CD14-positive monocyte (primary cell): ENCODE measurements at places on chromosomes 12 and 14. TPM values are rescaled to one million over a fixed set of nuclear protein-coding genes. Genes with fewer than 3 reads are reported as not detected.

ADAM21 gene
- not detected for polyA plus RNA-seq

FAR2 gene
- 35.8 TPM for polyA plus RNA-seq

SCFD1 gene
- 44.9 TPM for polyA plus RNA-seq

EFS gene
- polyA plus RNA-seq: not detected

DNA sequence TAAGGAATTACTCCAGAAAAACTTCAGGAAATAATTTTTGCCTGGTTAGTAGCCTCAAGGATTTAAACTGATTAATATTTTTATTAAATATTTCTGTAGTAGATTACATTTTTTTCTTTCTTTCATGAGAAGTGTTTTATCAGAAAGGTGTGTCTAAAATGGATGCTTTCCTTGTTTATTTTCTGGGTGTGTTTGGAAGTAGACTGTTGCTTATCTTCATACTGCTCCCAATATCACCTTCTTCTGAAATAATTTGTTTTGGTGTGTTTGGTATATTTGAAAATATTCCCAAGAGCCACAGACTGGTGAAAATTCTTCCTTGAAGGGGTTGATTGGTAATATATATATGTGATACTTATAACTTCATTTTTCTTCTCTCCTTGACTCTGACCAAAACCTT is 10.1 kb upstream of the REP15 start:
- H3K4me3 ChIP-seq: no peak overlapping the region
- no peak overlapping the region for H3K27ac ChIP-seq
- H3K4me1 ChIP-seq: no peaks in the 10 kb centered on the region
- H3K27me3 ChIP-seq: no peaks in the 10 kb centered on the region

- no peaks in the 10 kb centered on the region for H3K27me3 ChIP-seq
- DNase-seq: no peak
- H3K4me1 ChIP-seq: no peaks in the 10 kb centered on the region
- no peak overlapping the region for H3K4me3 ChIP-seq
Measured at GRCh38 chr14:23147676-23148075, 28.6 kb upstream of the CEBPE start.

- peaks cover 34% of the 10 kb centered on the region for H3K36me3 ChIP-seq
- H3K27me3 ChIP-seq: no peaks in the 10 kb centered on the region
- no peak for DNase-seq
- H3K4me3 ChIP-seq: no peak overlapping the region
- H3K27ac ChIP-seq: no peak overlapping the region
Measured at GRCh38 chr12:19499030-19499429, 59.7 kb downstream of the AEBP2 start.

GRCh38 chr14:96582411-96582961 is 80.3 kb downstream of the PAPOLA start:
- no peak overlapping the region for H3K4me3 ChIP-seq
- H3K36me3 ChIP-seq: no peaks in the 10 kb centered on the region
- H3K27ac ChIP-seq: no peak overlapping the region
- DNase-seq: no peak
- H3K27me3 ChIP-seq: no peaks in the 10 kb centered on the region

- DNase-seq: no peak
- H3K27ac ChIP-seq: peak overlapping the region; percentile 66
- H3K4me3 ChIP-seq: no peak overlapping the region
- no peaks in the 10 kb centered on the region for H3K27me3 ChIP-seq
- H3K36me3 ChIP-seq: peaks cover 78% of the 10 kb centered on the region
Measured at GRCh38 chr14:92586963-92587699, 73.5 kb downstream of the RIN3 start.

- no peaks in the 10 kb centered on the region for H3K27me3 ChIP-seq
- peaks cover 6% of the 10 kb centered on the region for H3K36me3 ChIP-seq
- peak overlapping the region; percentile 92 for H3K27ac ChIP-seq
- H3K4me3 ChIP-seq: no peak overlapping the region
- peaks cover 86% of the 10 kb centered on the region for H3K4me1 ChIP-seq
- DNase-seq: peak; percentile 52
Measured at GRCh38 chr12:11837216-11837934, 187.9 kb downstream of the ETV6 start.

- DNase-seq: no peak
- no peak overlapping the region for H3K4me3 ChIP-seq
- H3K27ac ChIP-seq: no peak overlapping the region
- no peaks in the 10 kb centered on the region for H3K27me3 ChIP-seq
- no peaks in the 10 kb centered on the region for H3K4me1 ChIP-seq
Measured at GRCh38 chr14:72721083-72721482, 172.8 kb downstream of the DPF3 start.

- no peak for DNase-seq
- H3K4me1 ChIP-seq: no peaks in the 10 kb centered on the region
- H3K36me3 ChIP-seq: no peaks in the 10 kb centered on the region
- H3K27me3 ChIP-seq: no peaks in the 10 kb centered on the region
- H3K27ac ChIP-seq: no peak overlapping the region
- no peak overlapping the region for H3K4me3 ChIP-seq
Measured at GRCh38 chr14:82878951-82879350, 1345.3 kb upstream of the SEL1L start.

DNA sequence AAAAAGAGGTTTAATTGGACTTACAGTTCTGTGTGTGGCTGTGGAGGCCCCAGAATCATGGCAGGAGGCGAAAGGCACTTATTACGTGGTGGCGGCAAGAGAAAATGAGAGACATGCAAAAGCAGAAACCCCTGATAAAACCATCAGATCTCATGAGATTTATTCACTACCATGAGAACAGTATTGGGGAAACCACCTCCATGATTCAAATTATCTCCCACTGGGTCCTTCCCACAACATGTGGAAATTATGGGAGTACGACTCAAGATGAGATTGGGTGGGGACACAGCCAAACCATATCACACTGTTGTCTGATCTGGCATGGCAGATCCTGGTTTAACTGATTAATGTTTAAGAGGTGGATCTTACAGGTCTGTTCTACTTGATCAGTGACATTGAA is 5.6 kb downstream of the DDX47 start:
- H3K4me1 ChIP-seq: peaks cover 36% of the 10 kb centered on the region
- no peak overlapping the region for H3K27ac ChIP-seq
- no peak overlapping the region for H3K4me3 ChIP-seq
- H3K36me3 ChIP-seq: peaks cover 63% of the 10 kb centered on the region
- no peaks in the 10 kb centered on the region for H3K27me3 ChIP-seq
- DNase-seq: no peak

DNA sequence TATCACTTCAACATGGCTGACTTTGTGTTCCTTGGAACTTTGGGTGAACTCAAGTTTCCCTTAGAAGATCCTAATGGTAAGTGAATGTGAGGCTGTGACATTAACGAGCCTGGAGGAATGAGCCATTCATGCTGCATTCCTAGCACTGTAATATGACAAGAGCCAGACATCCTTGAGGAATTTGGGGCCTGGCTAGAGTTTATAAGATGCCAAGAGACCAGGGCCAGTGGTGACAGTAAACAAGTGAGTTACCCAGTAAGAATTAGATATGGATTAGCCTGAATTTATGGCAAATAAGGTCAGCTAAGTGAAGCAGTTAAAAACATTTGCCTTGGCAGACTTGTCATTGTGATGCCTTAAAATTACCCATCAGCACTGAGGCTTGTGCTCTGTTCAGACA is 232.4 kb downstream of the AKAP6 start:
- H3K4me3 ChIP-seq: no peak overlapping the region
- no peaks in the 10 kb centered on the region for H3K27me3 ChIP-seq
- H3K27ac ChIP-seq: no peak overlapping the region
- no peak for DNase-seq
- no peaks in the 10 kb centered on the region for H3K4me1 ChIP-seq
